ENCODE measurements at places on chromosomes 11 and 22. TPM values are rescaled to one million over a fixed set of nuclear protein-coding genes. Genes with fewer than 3 reads are reported as not detected.
A peak's percentile ranks its signal among the peaks of the same experiment; 100 is the strongest.

GRCh38 chr22:38795569-38795968 is 1.6 kb upstream of the DNAL4 start:
- DNase-seq: no peak

The B4GALNT4 gene
- 14.4 TPM for total RNA-seq

DNA sequence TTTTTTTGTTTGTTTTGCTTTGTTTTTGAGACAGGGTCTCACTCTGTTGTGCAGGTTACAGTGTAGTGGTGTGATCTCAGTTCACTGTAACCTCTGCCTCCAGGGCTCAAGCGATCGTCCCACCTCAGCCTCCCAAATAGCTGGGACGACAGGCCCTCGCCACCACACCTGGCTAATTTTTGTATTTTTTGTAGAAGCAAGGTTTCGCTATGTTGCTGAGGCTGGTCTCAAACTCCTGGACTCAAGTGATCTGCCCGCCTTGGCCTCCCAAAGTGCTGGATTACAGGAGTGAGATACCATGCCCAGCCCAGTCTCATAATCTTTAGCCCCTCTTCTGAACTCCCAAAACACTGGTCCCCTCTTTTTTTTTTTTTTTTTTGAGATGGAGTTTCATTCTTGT is 50.6 kb downstream of the KCNJ4 start:
- no peak for DNase-seq

The KRTAP5-8 gene
- not detected for total RNA-seq

DNA sequence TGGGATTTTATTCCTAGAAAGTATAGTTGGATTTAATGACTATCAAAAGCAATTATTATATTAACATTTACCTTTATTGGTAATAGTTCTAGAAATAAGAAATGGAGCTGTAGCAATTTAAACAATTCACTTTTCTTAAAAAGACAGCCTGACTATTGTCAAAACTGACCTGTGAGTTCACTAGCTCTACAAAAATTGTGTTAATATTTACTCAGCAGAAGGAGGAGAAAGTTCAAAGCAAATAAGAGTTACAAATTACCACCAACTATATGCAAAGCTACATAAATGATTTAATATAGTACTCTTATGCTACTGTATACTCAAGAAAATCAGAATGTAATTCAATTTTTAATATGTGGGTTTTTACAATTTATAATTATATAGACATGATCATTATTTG is 310.0 kb downstream of the DCDC1 start:
- no peak for DNase-seq

The CYB5R2 gene
- 7.7 TPM for total RNA-seq

DNA sequence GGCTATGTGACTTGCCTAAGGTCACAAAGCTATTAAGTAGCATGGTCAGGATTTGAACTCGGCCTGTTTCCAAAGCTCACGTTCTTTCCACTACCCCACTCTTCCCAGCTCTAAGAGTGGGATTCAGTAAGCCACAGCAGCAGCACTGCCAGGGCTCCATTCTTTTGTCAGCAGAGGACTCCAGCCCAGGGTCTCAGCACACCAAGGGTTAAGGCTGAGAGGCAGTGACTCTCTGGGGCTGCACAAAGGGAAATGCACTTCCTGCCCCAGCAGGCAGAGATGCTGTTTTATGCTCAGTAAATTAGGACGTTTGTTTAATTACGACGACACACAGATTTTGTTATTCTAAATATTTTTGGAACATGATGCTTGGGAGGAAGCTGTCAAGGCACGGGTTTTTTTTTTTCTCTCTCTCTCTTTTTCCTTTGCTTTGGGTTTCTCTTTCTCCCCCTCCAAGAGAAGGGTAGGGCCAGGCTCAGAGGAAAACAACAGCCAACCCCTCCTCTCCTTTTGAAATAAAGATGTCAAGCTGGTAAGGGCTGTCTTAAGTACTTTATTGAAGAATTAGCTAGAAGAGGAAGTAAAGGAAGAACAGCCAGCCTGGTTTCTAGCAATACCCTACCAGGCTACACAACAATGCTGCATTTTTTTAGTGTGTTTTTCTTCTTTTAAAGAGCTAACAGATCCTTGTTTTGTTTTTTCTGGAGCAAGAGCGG is 2.8 kb downstream of the MYH9 start:
- peak; percentile 48 for DNase-seq

- DNase-seq: no peak
Observed at GRCh38 chr22:36891646-36892045, 21.8 kb upstream of the CSF2RB start.

DNA sequence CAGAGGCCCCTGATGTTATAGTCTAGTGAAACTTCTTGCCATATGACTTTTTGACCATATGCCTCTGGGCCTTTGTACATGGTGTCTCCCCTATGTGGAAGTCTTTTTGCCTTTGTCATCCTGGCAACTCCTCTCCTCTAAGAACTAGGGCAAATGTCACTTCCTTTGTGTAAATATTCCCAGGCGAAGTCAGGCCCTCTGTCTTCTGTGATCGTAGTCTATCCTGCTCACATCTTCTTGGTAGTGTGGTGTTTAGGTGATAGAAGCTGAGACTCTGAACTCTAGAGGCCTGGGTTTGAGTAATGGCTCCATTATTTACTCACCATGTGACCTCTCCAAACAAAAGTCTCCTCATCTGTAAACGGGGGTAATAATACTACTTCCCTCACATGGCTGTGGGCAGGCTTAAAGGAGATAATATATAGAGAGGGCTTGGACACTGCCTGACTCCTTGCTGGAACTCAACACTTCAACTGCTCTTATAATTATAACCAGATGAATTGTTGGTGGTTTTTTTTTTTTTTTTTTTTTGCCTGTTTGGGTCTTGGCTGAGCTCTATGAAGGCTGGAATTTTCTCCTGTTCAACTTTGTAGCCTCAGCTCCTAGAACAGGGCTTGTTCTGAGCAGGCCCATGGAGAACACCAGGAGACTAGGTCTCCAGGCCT is 43.8 kb downstream of the INSC start:
- no peak for DNase-seq

DNA sequence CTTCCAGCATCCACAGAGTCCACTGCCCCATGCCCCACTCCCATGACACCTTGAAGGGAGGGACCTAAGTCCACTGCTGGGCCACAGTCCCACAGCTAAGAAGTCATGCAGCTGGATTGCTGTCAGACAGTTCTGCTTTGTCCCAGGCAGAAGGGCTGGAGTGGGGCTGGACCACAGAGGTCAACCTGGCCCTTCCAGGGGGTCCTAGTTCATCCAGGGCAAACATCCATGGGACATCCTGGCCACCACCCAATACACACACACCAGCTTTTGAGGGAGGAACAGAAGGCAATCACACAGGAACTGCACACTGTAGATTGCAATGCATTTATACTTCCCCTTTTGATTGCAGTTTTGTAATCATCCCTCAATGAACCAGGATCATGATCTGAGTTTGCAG is 11.3 kb upstream of the APOL4 start:
- DNase-seq: no peak

DNA sequence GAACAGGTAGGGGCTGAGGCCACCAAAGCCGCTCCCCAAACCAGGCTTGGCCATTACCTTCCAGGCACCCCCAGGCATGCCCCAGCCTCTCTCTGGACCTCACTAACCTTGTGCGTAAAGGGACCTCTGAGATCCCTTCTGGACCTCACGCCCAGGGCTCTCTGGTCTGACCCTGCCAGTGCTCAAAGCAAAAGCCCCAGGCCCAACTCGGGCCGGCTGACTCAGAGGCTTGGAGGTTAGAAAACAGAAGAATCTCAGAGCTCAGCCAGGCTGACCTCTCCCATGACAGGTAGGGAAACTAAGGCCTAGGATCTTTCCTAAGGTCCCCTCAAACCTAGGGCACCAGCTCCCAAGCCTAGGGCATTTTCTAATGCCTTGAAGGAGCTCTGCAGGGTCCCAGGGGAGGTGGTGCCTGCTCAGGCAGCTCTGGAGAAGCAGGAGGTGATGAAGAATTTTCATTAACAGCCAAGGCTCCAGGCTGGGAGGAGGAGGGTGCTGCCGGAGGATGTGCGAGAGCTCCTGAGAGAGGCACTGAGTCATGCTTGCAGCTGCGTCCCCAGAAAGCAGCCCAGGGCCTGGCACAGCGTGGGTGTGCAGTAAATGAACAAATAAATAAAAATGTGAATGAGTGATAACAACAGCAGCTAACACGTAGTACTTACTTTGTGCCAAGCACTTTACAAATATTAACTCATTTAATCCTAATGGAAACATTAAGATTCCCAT is 25.6 kb downstream of the ARRB1 start:
- DNase-seq: no peak

The OR6T1 gene
- not detected for total RNA-seq

The OR2AG2 gene
- 0.04 TPM for total RNA-seq

GRCh38 chr11:19193916-19194315 is 7.9 kb downstream of the CSRP3 start:
- DNase-seq: peak; percentile 33

- DNase-seq: no peak
Observed at GRCh38 chr11:116117331-116118137, 613.3 kb upstream of the CADM1 start.

DNA sequence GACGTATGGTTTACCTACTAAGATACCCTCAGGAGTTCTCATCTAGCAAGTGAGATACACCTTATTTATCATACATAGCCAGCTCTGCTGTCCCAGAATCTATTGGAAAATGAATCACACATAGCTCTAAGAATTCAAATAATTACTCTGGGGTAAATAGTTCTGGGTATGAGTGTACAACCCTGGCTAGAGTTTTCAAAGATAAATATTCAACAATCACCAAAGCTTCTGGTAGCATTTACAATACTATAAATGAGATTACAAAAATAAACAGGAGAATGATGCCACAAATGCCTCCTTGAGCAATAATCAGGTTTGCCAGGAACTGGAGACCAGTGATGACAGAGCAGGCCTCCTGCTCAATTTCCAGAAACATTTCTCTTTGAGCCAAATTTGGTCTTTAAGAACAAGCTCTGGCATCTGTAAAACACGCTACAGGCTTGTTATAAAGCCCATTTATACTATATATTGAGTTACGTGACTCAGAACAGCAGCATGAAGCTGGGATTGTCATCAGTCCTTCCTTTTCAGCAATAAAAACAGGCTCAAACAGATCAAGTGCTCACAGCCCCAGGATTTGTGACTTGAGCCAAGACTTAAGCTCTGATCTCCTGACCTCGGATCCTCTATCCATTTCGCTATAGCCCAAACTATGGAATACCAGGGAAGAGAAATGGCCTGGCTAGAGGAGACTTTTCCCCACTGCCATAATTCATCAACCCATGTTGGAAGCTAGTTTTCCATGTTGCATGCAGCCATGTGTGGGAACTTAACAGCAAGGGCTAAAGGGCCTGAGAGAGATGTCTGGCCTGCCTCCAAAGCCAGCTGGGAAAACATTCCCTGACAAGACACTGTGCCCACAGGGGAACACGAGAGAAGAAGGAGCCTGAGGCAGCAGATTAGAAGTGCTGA is 19.7 kb downstream of the RAB30 start:
- DNase-seq: peak; percentile 72

DNA sequence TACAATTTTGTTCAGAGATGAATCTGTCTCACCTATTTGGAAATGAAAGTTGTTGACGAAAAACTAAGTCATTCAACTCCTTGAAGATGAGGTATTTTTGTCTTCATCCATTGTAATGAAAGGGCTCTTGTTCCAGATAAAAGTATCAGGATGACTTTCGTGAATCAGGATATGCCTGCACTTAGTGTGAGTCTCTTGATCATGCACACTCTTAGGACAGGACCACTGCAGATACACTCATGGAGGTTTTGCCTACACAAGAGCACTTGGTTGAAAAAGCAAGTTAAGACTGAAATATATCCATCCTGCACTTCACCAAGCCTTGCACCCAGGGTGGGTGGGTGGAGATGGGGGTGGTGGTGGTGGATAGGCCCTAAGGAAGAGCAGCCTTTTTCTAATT is 120.8 kb upstream of the MTMR2 start:
- no peak for DNase-seq

GRCh38 chr22:30996462-30996861 is 27.4 kb downstream of the TUG1 start:
- no peak for DNase-seq

The ZNRF3 gene
- 5.5 TPM for total RNA-seq

GRCh38 chr11:62497132-62497801 is 49.3 kb downstream of the AHNAK start:
- DNase-seq: no peak

The KRTAP5-1 gene
- not detected for total RNA-seq

DNA sequence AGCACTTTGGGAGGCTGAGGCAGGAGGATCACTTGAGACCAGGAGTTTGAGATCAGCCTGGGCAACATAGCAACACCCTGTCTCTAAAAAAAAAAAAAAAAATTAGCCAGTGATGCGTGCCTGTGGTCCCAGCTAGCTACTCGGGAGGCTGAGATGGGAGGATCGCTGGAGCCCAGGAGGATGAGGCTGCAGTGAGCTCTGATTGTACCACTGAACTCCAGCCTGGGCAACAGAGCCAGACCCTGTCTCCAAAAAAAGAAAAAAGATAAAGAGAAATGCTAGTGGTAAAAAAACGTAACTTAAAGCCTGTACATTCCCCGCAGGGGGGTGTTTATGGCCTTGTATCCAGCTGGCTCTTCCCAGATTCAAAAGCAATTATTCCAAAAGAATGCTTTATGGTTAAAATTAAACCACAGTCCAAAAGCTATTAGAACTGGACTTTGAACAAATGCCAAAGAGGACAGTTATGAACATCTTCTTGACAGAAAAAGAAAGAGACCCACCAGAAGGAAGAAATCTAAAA is 16.4 kb upstream of the SNX32 start:
- DNase-seq: peak; percentile 23

The RTN4RL2 gene
- total RNA-seq: 2.0 TPM

- peak; percentile 73 for DNase-seq
Observed at GRCh38 chr22:41915035-41915785, at the start of gene SHISA8. TSS of gene SHISA8 (minus strand) at chr22:41915074. CDS start at chr22:41914667, 407 bp downstream.

DNA sequence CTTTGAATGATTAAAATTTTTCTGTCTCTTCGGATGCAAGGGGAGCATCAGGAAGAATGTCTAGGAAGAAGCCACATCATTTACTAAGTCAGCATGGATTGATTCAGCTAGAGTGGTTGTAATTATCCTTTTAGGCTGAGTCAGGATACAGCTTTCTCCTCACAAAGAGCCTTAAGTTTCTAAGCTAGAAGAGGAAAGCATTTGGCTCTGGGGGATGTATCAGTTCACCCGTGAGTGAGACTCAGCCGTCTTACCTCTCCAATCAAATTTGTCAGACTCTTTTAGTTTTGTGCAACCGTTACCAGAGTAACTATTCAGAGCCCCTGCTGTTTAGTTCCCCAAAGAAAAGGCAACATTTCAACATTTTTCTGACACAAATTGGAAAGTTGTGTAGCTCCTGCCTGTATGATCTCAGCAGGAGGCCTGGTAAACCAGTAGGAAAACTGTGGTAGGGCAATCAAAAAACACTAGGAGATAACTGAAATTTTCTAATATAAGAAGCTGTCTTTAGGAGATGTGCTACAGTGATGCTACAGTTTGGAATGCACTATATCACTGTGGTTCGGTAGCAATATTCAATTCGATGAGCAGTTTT is 432.4 kb upstream of the LUZP2 start:
- no peak for DNase-seq

- DNase-seq: peak; percentile 95
Observed at GRCh38 chr11:10108915-10109680, 184.9 kb downstream of the SBF2 start.
